ENCODE measurements at places on chromosomes 7 and 10.

DNA sequence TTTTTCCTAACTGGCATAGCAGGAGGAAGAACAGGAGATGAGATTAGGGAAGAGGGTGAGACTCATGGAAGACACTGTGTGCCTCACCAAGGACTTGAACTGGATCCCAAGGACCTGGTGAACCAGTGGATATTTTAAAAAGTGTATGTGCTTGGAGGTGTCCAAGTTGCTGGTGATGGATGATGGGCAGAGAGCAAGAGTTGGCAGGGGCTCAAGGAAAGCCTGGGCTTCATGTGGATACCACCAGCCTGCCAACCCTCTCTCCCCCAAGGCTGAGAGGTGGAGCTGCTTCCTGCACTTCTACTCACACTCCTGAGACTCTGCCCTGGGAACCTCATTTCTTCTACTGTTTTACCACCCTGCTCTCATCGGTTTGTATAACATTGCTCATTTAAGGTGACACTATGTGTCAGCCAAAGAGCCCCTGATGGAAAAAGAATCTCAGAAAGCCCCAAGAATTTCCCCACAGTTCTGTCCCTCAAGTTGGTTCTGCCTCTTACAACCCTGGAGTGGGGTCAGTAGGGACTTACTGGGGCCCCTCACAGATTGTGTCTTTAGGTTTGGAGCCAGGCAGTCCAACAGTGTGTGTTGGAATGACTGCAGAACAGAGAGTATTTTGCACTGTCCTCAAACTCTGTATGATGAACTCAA lies 56.2 kb upstream of the PDCD4 start:
- no peak for DNase-seq

DNA sequence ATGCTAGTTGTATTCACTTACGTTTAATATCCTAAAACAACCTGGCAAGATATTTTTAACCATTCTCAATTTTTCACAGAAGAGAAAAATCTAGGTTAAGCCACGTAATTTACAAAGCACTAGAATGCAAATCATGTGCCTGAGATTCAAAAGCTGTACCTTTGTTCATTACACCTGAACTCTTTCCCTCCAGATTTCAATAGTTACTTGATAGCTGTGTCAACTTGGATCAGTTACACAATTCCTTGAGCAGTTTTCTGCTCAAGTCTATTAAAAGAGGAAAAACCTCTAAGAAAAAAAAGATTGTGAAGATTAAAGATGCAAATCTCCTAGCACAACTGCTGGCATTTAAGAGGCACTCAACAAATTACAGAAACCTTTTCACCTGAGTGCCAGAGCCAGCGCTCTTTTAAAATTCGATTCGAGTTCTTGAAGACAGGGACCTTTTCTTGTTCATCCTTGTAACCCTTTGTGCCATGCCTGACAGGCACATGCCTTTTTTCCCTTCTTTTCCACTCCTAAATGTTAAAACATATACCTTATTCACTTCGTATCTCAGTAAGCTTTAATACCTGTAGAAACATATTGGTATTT lies 886 bp downstream of the NSUN6 start:
- no peak for DNase-seq

GRCh38 chr7:94890216-94890615 lies 17.2 kb upstream of the PPP1R9A start:
- no peak for DNase-seq

- no peak for DNase-seq
These were observed 43.6 kb upstream of the ZNF32 start for GRCh38 chr10:43692051-43692825.

DNA sequence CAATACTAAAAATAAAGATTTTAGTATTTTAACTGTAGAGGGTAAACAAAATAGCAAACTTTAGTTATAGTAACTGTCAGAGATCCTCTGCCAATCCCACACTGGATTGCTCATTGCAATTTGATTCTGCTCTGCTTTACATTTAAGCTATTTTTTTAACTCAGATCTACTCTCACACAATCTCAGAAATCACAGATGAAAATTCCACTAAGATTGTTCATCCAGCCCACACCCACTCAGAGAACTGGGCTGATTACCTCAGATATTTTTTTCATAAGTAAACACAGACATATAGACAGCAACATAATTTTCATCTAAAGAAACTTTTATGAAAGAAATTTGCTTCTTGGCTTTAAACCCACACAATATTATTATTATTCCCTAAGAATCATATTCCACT lies 7.0 kb downstream of the OSBPL3 start:
- no peak for DNase-seq

DNA sequence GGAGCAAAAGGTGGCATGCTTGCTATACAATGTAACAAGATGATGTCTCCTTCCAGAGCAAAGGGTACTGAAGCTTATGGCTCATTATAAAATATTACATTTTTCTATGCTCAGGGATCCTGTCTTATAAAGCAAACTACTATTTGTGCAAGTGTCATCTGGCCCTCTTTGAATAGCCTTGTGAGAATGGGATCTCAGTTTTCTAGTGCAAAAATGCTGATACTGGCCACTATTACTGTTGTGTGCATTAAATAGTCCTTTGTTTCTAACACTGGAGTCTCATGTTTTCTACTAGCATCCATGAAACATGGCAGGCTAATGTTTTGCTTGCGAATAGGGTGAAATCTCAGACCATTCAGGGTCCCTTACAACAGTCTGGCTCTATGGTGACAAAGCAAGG lies 823.0 kb downstream of the REEP3 start:
- DNase-seq, result no peak

DNA sequence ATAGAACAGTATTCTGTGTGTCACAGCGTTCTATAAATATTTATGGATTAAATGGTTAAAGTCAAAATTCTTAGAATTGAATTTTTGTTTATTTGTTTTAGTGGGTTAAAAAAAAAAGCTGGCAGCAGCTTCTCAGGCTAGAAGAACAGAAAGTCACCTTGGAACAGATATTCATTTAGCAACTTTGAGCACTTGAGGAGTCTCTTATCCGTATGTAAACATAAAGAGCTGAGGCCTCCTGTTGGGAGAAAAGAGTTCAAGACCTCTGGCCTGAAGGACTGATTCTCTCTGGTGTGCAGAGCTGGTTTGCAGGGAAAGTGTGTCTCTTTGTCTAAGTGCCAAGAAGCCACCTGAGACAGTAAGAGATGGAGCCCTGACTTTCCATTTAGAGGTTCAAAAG lies 109.9 kb downstream of the HERPUD2 start:
- DNase-seq, result no peak

DNA sequence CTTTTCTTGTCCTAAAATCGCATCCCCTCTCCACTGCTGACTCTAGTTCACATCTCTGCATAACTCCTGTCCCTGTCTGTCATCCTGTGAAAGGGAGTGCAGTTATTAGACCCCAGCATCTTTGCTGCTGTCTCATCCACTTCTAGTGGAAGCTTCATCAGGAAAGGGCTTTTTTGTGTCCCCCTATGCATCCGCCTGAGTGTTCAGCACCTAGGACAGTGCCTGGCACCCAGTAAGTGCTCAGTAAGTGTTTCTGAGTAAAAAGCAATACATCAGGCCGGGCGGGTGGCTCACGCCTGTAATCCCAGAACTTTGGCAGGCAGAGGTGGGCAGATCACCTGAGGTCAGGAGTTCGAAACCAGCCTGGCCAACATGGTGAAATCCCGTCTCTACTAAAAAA lies 211.8 kb upstream of the FOXK1 start:
- no peak for DNase-seq

DNA sequence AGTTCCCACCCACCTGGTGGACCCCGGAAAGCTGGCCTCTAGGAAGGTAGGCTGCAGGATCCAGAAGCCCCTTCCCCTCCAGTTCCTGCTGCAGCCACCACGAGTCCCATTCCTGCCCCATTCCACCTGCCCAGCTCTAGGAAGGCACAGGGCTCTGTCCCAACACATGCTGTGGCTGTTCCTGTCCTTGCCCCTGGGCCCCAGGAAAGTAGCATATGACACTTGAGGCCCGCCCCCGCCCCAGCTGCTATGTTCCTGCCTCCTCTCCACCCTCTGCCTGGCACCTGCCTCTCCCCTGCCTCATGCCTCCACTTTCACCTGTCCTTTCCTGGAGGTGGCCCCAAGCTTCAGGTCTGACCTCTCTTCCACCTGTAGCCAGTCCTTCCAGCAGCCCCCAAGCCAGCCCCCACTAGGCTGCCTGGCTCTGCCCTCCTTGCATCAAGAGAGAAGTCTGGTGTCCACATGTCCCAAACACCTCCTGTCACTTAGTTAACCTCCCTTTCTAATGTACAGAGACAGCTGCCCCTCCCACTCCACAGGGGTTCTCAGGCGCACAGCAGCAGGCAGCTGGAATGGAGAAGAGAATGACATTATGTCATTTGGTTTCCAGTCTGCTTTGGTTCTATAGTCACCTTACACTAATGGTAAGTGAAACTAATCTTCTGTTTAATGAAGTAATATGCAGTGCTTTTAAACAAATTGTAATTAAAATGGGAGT lies 22.7 kb downstream of the YKT6 start:
- DNase-seq, result no peak

GRCh38 chr7:74051629-74052410 lies 23.8 kb downstream of the ELN start:
- no peak for DNase-seq

- no peak for DNase-seq
These were observed 158.8 kb downstream of the SKAP2 start for GRCh38 chr7:26705567-26705966.

DNA sequence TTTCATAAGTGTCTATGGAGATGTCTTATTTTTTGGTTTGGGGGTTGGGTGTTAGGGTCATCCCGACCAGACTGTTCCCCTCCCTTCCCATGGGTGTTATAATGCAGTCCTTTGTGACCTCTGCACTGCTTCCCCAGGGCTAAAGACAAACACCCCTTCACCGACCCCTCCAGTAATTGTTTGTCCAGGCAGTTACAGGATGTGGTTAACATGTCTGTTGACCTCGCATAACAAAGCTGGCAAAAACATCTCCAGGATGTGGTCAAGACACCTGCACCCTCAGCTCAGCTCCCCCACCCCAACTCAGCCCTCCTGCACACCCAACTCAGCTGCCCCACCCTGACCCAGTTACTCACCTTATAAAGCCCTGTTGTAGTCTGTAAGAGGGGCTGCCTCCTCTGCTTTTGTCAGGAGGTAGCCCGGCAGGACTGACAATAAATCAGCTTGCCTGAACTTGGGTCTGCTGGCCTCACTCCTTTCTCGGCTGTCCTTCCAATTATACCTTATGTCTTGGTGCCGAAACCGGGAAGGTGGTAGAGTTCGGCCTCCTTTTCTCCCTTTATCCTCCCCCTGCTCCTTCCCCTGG lies 102.2 kb downstream of the ZNF92 start:
- no peak for DNase-seq

- DNase-seq, result no peak
These were observed 192.8 kb downstream of the DNAJC1 start for GRCh38 chr10:21810582-21811244.

DNA sequence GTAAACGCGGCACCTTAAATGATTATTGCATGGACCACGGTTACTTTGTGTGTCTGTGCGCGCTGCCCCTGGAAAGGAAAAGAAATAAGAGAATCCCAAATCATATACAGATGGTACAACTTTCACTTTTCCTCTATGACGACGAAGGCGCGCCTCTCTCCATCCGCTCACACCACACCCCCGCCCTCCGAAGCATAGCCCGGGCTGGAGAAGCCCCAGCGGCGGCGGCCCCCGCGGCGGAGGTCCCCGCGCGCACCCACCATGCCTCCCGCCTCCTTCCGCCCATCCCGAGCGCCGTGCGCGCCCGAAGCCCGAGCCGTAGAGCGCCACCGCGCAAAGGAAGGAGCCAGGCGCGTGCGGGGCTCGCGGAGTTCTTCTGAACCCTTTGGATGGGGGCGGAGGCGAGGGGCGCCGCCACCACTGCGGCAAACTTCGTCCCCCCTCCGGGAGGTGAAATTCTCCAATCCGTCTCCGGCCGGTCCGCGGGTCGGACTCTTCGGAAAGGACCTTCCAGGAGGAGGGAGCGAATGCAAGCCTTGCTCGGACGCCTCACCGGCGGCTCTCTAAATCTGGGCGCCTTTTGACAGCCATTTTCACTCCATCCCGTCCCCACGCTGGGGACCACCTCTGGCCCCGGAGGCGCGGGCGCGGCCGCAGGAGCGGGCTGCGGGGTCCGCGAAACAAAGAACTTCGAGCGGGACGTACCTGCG lies 588 bp downstream of the GLI3 start:
- no peak for DNase-seq

GRCh38 chr7:136687693-136688322 lies 180.6 kb upstream of the CHRM2 start:
- DNase-seq, result no peak

DNA sequence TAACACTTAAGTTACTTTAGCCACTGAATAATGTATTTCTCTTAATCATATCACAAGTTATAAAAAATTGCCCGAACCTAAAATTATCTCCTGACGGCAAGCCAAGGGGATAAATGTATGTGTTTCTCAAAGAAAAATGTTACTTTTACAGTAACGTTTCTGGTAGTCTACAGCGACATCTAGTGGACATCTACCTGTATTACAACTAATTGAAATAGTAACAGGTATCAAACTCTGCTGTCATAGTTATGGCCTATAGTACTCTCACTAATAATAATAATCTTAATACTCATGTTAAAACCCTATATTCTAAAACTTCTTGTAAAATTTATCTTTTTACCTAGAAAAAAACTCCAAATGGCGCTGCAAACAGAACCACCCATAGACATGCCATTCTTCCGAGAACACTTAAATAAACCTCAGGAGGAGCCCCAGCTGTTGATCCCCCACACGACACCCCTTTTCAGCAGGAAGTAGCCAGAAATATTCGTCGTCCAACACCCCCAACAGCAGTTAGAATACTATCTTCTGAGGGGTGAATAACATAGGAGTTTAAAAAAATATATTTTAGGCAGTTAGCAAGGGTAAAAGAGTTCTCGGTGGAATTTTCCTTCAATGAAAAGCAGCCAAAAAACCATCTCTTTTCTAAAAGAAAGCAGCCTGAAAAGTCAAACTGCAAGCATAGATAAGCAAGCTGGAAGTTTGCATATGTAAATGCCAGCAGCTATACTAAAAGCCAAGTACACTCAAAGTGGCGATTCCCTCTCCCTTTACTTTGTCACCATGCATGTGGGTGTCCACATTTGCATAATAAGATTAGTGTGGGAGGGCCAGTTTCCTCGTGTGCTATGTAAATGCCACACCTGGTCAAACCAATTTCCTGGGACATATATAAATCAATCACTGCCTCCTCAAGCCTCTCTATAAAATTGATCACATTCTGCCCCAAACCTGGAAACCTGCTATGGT lies 40.5 kb upstream of the ZNF107 start:
- no peak for DNase-seq

DNA sequence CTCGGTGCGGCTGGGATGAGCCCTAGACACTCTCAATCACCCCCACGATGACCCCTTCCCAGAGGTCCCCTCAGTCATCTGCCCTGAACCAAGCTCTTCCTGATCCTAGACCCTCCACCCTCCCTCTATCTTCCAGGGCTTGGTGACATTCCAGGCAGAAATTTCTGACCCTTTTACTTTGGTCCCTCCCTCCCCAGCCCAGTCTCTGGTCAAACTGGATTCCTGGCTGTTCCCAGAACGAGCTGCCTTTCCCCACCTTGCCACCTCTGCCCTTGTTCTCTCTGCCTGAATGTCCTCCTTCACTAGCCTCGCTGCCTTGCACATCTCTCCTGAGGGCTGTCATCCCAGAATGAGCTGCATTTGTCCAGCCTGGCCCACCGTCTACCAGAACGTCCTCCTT lies 1.3 kb upstream of the CLDN4 start:
- DNase-seq, result no peak
